ENCODE measurements at places on chromosomes 11 and 22.

GRCh38 chr11:32396991-32397390, 38.3 kb downstream of the WT1 start:
- DNase-seq: no peak

DNA sequence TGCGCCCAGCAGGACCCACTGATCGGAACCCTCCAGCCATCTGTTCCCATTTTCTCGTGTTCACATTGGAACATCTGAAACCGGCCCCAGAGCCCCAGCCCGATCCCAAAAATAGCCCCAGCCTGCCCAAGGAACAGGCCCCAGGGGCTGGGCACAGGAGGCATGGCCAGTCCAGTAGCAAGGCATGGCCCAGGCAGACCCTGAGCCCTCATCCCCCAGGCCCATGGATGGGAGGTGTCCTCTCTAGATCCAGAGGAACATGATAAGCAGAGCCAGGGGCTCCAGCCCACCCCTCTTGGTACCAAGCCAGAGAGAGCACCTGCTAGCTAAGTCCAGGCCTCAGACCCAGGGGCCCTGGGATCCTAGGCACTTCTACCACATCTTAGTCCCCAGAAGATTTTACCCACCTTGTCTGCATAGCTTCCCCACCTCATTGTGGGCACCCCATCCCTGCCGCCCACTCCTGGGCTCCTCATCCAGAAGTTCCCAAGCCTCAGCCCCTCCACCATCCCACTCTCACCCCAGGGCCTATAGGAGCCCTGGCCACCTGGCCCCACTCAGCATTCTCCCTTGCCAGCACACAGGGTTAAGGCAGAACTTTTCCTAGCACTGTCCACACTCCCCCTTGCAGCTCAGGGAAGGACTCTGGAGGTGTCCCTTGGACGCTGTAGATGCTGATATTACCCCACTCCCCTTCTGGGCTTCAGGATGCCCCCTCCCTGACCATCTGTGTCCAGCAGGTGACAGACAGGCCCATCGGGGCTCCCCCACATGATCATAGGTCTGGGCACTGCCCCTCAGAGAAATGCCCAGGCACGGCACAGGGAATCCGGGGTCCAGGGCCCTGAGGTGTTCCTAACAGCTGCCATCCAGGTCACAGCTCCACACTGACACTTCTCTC, 9.5 kb downstream of the BCL9L start:
- no peak for DNase-seq

GRCh38 chr11:29395555-29396072, 621.2 kb downstream of the KCNA4 start:
- no peak for DNase-seq

- DNase-seq: no peak
Measured at GRCh38 chr11:7936615-7937014, 4.9 kb downstream of the OR10A3 start.

DNA sequence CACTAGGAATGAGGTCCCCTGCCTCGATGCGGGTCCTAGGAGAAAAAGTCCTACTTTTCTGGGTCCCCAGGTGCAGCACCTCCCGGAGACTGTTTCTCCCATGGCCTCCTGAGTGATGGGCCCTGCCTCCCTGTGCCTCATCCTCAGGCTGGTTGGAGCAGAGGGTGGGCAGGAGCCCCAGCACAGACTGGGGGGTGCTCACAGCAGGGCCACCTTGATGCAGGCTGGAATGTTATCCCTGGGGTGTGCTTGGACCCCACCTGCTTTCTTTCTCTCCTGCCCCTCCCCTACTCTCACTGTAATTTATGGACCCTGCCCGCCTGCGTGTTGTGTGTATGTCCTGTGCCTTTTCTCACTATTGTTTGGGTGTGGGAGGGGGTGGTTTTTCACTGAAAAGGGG, 8.1 kb downstream of the SHISA8 start:
- no peak for DNase-seq

- DNase-seq: no peak
Measured at GRCh38 chr11:11209967-11210366, 143.1 kb downstream of the CSNK2A3 start.

Data from NCI-H1105 (cell line).